RWPE1 (cell line): ENCODE measurements at places on chromosomes 3 and 15.
A peak's percentile ranks its signal among the peaks of the same experiment; 100 is the strongest.

DNA sequence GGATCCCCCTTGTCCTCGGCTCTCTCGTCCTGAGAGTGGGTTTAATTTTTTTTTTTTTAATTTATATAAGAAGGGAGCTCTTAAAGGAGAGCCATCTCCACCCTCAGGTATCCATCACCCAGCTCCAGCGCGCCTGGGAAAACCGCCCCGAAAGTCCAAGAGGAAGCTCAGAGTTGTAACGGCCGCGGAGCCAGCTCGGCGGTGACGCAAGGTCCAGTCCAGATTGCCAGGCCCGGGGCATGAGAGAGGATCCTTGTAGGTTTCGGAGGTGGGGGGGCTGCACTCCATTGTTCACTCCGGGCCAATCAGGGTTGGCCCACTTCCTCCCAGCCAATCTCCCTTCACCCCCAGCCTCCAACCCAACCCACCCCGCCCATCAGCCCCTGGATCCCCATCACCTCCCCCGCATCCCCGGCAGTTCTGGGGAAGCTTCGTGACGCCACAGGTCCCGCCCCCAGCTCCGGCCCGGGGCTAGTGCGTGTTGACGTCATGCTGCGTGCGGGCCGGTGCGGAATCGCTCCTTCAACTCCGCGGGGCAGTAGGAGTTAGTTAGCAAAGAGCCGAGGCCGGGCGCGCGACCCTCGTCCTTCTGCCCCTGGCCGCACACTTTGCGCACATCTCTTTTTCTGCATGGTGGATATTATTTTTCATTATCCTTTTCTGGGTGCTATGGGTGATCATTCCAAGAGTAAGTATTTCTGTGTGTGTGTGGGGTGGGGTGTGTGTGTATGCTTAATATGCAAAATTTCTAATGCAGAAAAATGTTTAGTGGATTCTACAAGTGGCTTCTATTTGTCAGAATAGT is at the start of gene ISL2:
ISL2 (plus strand) TSS at position 520 of the 805 bp plus-strand sequence; CDS start at position 631, 111 bp downstream.
- peak; percentile 100 for DNase-seq

- DNase-seq: no peak
Measured at GRCh38 chr3:56876916-56877315, 75.2 kb upstream of the ARHGEF3 start.

DNA sequence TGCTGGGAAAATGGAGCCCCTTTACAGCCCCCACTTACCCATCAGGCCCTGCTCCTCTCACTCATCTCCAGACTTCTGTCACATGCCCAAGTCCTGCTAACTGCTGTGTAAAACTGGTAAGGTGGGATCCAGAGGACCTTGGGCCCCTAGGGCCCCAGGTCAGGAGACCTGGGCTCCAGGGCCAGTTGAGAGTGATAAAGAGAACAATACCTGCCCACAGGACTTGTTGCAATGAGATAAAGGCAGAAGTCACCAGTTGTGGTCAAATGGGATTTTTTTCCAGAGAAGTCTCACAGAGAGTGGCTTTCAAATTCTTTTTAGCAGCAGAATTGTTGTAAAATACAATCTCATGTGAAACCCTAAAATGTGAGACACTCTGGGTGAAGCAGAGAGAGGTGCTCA is 753 bp downstream of the FURIN start:
- DNase-seq: no peak

DNA sequence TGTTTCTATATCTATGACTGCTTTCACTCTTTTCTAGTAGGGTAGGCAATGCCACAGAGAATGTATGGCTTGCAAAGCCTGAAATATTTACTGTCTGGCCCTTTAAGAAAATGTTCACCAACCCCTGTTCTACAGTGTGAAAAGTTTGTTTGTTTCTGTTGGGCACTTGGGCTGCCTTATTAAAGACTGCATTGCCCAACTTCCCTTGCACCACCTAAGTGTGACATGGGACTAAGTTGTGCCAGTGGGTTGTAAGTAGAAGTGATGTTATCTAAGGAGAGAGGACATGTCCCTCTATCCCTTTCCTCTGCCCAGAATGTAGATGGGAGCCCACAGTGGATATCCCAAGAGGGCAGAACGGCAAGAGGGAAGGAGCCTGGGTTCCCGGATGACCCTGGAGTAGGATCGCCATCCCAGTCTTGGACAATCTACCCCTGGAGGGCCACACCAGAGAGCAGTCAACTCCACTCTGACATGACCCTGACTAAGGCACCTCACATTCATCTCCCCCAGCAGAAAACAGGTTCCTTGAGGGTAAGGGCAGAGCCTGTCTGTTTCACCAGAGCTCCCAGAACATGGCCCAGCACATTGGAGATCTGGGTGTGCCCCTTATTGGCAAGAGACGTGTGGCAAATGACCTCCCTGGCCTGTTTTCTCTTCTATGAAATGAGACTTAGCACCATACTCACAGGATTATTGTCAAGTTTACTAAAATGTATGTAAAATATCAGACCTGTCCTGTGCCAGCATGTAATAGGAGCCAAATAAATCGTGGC is 138.8 kb downstream of the SMAD6 start:
- DNase-seq: no peak

GRCh38 chr3:21750831-21751391 is at the start of gene ZNF385D:
ZNF385D (minus strand) TSS chr3:21751210; CDS start chr3:21750916, 294 bp downstream.
- no peak for DNase-seq

DNA sequence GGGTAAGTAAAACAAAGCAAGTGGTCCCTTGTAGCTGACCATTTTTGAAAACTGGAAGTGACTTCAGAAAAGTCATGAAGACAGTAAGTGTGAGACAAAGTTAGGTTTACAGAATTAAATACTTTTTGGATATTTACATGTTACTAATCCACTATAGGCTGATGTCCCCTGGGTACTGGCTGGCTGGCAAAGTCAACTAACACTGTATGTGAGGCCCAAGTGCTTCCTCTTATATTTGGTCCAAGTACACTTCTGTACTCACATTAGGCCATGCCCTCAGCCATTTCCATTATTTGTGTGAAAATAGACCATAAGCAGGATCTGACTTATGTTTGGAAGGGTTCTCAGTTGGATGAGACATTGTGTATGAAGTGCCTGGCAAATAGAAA is 5.5 kb upstream of the LEKR1 start:
- no peak for DNase-seq

GRCh38 chr3:46998121-46998851 is 18.8 kb downstream of the NBEAL2 start:
- DNase-seq: peak; percentile 54

- DNase-seq: no peak
Measured at GRCh38 chr3:184908859-184909258, 96.9 kb downstream of the VPS8 start.

DNA sequence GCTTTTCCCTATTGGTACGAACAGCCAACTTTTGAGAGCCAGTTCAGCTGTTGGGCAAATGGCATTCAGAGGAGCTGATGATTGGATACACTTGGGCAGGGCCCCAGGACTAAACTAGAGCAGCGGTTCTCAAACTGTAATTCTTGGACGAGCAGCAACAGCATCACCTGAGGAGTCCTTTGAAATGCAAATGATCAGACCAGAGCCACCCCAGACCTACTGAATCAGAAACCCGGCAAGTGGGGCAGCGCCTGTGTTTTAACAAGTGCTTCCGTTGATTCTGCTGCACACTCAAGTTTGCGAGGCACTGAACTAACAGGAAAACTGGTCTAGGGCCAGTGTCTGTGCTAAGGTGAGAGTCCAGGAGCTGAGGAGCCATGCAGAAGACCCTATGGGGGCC is 239.7 kb downstream of the UACA start:
- DNase-seq: no peak

- no peak for DNase-seq
Measured at GRCh38 chr3:127208483-127209100, 15.7 kb downstream of the PRR23E start.

DNA sequence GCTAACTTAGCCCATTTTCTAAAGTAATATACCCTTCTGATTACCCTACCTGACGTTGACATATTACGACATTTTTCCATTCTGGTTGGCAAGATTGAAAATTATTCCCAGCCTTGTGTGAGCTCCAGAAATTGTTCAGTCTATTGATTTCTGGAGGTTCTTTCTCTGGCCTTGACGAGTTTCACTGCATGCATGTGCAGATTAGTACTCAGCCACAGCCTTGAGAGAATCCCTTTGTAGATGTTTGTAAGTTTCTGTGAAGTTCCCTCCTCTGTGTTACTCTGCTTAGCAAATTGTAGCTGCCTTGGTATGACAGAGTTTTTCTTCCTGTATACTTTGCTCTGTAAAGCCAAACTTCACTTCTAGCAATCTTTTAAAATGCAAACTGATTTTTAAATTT is 27.5 kb downstream of the TRIM69 start:
- DNase-seq: no peak

DNA sequence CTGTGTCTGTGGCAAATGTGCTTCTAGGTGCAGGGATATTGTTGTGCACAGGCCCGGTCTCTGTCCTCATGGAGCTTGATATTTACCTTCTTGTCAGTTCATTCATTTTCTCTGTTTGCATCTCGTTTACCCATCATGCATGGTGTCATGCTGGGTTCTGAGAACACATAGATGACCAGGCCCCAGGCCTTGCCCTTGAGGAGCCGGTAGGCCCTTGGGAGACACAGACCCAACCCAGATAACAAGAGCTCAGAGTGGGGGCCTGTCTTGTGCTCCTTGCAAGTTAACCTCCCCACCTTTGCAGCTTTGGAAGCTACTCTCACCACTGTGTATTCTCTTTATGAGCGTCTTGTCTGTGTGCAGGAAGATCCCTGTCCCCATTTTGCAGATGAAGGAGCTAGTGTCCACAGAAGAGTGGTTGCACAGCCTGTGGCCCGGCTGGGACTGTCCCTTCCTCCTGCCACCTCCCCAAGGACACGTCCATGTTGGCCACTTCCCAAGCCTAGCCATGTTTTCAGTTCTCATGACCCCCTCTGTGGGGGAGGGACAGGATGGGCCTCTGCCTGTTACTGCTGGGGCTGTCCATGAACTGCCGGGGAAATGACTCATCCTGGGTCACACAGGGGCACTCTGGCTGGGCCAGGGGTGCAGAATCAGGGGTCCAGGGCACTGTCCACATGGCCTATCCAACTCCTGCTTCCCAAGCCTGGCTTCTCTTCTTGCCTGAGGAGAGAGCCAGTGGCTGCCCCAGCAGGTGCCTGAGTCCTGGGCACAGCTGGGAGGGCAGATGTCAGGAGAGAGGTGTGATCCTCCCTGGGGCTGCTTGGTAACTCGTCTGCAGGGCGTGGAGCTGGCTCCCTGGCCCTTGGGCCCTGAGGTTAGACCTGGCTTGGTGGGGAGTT is 3.4 kb downstream of the SNX33 start:
- no peak for DNase-seq

DNA sequence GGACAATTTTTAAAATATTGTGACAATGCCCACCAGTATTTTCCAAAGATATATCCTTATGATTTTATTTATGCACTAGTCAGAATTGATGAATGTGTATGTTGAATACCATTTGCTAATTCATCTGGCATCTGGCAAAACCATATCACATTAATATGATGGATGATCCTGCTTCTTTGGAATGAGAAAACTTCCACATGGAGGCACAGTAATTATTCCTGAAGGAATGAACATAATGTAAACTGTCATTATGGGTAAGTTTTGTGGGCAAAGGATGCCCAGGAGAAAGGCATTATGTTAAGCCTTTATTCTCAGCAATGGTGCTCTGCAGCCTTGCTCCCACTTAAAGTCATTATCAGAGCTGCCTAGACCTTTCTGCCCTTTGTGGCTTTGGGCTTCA is 113.0 kb upstream of the MME start:
- no peak for DNase-seq

DNA sequence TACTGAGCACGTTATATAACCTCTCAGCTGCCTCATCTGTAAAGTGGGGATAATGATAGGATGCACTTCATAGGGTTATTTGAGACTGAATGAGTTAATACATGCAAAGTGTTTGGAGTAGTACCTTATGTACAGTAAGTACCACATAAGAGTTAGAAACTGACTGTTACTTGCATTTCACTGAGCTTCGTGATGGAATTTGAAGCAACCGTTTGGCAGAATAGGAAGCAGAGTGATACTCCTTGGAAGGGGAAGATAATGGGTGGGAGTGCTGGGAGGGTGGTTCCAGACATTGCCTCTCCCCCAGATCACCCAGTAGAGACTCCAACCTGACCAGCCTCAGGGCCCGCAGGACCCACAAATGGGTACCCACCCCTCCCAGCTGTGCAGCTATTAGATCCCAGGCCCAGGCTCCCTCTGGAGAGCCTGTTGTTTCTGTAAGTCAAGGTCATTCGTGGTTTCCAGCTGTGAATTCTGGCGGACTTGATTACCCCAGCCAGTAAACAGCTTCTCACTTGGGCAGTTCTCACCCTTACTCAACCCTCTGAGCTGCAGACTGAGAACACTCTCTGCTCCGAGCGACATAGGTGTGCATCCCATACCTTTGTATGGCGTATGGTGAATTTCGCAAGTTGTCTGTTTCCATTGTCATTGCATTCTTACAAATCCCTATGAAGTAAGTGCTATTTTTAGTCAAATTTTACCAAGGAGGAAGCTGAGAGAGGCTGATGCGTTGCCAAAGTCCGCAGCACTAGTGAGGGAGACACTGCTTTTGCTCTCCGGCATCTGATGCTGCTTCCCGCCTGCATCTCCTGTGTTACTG is 11.1 kb downstream of the ALPK3 start:
- DNase-seq: no peak

GRCh38 chr15:83327041-83327440 is 42.6 kb upstream of the BNC1 start:
- DNase-seq: no peak

DNA sequence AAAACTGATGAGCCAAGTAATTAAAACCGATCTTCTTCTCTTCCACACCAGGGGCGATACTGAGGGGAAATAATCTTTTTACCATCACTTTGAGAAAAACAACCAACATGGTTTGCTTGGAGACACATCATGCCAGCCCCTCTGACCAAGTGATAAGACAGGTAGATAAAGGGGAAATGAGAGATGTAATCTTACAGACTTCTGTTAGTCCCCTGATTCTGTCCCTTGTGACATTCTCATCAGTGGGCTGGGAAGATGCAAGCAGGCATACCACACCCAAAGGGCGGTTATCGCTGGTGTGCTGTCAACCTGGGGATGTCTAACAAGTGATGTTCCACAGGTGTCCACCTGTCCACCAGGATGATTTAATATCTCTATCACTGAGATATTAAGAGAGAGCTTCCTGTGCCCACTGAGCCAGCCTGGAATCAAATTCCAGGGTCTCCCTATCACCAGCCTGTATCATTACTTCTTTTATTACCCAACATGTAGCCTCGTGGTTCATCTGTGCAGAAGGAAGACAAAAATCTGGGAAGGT is 315.0 kb downstream of the FOXP1 start:
- no peak for DNase-seq
